ENCODE measurements at places on chromosomes 12 and 14. TPM values are rescaled to one million over a fixed set of nuclear protein-coding genes. Genes with fewer than 3 reads are reported as not detected.

Gene TBK1
- total RNA-seq, result 27.5 TPM

Gene STON2
- total RNA-seq, result 0.91 TPM

Gene C3AR1
- not detected for total RNA-seq

Gene DPPA3
- not detected for total RNA-seq

Gene HOXC5
- 0.43 TPM for total RNA-seq

Gene MGP
- total RNA-seq, result not detected

Gene TAS2R14
- total RNA-seq, result 0.38 TPM

Gene PIK3C2G
- total RNA-seq, result not detected

Gene FBLN5
- 2.2 TPM for total RNA-seq

Gene TAS2R7
- not detected for total RNA-seq

Gene TAS2R42
- not detected for total RNA-seq
